ENCODE measurements at places on chromosomes 16 and 17.

DNA sequence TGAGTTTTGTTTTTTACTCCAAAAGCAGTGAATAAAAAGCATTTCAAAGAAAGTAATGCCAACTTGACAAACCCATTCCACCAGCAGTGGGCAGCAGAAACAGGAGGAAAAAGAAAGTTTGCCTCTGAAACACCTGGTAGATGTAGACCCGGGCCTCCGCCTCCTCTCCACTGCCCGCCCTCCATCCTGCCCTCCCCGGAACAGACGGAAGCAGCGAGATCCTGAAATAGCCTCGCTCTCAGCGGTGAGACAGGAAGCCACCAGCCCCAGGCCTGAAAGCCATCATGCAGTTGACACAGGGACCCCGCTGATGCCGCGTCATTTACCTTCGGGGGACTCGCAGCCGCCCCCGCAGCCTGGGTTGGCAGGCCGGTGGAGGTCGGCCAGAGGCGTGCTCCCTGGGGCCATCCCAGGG is 67.8 kb downstream of the C16orf78 start:
- DNase-seq = peak; percentile 65

GRCh38 chr17:6551869-6552531 is 4.4 kb downstream of the PITPNM3 start:
- DNase-seq = no peak

DNA sequence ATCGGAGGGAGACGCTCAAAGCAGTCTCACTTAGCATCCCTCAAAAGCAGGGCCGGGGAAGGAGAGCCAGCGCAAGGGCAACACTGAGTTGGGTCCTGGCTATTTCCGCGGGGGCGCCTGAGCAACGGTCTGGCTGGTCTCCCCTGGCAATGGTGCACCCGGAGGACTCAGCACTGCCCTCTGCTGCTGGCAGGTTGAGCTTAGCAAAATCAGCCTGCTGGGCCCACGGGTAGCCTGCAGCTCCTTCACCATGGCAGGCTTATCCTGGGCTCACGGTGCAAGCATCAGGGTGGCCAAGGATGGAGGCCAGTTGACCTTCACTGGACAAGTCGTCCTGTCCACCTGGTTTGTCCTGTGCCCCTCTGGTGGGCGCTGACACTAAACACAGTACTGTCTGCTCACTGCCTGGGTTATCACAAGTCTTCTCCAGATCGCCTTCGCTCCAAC is 14.4 kb upstream of the ALDH3A1 start:
- DNase-seq = peak; percentile 17

DNA sequence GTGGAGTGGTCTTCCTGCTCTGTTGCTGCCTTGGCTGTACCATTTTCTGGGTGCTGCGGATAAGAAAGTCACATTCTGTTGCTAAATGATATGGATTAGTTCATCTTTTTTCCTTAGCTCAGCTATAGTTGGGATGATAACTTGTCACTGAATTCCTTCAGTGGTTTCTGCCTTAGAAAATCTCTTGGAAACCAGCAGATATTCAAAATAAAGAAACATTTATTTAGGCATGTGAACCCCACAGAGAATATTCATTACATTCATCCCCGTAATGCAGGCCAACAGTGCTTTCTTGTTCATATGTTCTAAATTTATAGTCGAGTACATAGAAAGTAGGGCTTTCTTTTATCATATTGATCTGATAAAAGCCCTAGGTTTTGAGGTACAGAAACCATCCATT is 151.3 kb downstream of the CYB561 start:
- no peak for DNase-seq

DNA sequence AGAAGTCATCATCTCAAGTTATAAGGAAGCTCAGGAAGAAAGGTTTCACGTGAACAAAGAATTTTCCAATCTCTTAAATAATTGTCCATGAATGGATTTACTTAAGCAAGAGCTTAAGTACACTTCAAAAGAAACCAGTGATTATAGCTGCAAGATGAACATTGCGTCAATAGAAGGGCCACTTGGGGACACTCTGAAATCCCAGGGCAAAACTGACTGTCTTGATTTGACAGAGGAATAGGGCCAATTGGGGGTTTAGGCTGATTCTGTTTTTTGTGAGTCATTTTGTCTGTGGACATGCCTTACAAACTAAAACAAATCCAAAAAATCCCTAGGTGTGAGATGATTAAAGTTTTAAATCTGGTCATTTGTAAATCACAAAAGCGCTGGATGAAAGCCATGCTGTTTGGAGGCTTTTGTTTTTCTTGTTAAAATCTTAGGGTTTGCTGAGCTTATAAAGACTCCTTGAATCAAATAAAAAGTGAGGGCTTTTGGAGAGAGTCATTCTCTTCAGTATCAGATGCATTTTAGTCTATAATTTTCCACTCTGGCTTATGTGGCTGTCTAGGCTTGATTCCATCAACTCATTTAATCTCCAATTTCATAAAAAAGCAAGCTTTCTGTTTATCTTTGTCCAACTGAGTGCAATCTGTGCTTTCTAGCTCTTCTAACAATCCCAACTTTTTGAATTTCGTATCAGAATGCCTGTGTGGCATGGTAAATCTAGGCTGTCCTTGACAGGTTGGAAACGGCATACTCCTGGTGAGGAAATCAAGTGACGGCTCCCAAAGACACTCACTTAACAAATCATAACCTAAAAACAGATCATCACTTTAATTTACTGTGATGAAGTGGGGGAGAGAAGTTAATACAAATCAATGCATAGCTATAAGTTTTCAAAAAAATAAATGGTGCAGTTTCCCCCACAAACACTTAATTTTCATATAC is 98.2 kb upstream of the SOX9 start:
- no peak for DNase-seq

DNA sequence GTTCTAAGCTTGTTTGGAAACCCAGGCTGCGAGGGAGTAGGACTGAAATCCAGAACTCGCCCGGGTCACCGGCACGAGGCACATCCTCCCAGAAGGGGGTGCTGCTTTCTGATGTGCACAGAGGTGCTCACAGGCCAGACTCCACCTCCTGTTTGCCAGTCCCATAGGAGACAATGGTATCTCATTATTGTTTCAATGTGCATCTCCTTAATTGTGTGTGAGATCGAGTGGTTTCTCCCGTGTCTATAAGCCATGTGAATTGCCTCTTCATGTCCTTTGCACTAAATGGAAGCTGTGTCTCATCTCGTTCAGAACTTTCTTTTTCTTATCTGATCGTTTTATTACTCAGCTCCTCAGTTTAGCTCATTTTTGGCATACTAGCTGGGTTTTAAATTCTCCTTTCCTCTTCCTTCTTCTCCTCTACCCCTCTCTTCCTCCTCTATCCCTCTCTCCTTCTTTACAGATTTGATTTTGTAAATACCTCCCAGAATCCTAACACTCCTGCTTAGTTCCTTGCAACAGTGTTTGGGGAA is 32.1 kb upstream of the PRKCB start:
- peak; percentile 62 for DNase-seq

DNA sequence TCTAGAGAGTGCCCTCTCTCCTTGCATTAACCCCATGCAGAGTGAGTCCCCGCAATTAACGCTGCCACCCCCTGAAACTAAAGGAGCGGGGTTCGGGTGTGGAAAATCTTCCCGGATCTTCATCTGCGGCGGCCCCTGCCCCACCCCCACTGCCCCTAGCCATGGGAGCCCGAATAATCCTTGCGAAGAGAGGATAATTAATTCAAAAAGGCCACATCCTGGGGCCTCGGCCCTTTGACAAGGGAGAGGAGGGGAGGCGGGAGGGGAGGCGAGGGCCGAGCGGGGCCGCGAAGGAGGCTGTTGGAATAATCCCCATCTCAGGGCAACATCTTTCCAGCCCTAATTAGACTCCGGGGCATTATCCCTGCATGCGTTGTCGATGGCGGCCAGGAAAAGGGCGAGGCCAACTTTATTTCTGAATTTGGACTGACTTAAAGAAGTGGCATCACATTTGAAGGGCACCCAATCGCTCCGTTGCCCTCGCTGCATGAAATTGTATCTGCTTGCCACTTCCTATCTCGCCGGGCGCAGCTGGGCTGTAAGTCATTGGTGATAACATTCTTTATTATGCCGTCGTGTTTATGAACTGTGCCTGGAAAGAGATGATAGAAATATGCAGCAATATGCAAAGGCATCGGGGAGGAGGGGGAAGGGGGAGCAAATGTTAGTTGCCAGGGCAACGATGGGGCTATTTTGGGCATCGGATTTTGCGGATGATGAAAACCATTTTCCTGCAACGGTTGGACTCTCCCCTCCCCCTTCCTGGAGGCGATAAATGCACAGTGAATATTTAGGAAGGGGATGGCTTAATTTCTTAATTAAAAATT is 387.1 kb upstream of the TNRC6C start:
- DNase-seq = no peak

GRCh38 chr17:39597372-39598046 is 10.2 kb downstream of the NEUROD2 start:
- no peak for DNase-seq

GRCh38 chr17:34424814-34425491 is 61.9 kb upstream of the CCL1 start:
- DNase-seq = no peak

DNA sequence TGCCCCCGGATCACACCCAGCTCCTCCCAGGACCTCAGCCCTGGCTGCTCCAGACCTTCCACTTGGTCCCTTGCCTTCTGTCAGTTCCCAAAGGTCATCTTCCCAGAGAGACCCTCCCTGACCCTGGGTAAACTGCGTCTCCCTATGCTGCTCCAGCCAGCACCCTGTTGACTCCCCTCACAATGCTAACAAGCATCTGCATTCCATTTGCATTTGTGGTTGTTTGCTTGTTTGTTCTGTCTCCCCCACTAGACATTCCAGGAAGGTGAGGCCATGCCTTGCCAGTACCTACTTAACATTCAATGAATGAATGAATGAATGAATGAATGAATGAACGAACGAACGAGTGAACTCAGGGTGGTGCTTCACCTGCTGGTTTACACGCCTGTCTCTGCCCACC is 171.2 kb downstream of the WSCD1 start:
- no peak for DNase-seq

GRCh38 chr17:48642059-48642842 is 16.1 kb upstream of the HOXB9 start:
- no peak for DNase-seq

GRCh38 chr16:88479793-88480760 is 27.0 kb downstream of the ZFPM1 start:
- no peak for DNase-seq

- DNase-seq = no peak
Observed at GRCh38 chr16:57773019-57773418, 29.3 kb downstream of the KIFC3 start.

DNA sequence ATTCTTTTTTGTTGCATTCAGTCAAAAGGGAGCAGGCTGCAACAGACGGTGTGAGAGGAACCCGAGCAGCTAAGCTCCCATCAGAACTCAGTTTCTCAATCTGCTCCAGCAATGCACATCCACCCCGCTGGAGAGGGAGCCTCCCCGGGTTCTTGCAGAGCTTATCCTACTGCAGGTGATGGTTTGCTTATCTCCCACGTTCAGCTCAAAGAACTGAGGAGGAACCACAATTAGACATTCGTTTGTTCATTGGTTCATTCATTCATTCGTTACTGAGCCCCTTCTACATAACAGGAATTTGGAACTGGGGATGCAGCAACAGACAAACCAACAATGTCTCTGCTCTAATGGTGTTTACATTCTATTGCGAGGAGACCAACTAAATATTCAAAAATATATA is 22.2 kb upstream of the ALOX15 start:
- DNase-seq = no peak

GRCh38 chr17:31663576-31663975 is 195.5 kb downstream of the COPRS start:
- DNase-seq = no peak

- DNase-seq = no peak
Observed at GRCh38 chr17:1108478-1108764, 71.4 kb downstream of the ABR start.

DNA sequence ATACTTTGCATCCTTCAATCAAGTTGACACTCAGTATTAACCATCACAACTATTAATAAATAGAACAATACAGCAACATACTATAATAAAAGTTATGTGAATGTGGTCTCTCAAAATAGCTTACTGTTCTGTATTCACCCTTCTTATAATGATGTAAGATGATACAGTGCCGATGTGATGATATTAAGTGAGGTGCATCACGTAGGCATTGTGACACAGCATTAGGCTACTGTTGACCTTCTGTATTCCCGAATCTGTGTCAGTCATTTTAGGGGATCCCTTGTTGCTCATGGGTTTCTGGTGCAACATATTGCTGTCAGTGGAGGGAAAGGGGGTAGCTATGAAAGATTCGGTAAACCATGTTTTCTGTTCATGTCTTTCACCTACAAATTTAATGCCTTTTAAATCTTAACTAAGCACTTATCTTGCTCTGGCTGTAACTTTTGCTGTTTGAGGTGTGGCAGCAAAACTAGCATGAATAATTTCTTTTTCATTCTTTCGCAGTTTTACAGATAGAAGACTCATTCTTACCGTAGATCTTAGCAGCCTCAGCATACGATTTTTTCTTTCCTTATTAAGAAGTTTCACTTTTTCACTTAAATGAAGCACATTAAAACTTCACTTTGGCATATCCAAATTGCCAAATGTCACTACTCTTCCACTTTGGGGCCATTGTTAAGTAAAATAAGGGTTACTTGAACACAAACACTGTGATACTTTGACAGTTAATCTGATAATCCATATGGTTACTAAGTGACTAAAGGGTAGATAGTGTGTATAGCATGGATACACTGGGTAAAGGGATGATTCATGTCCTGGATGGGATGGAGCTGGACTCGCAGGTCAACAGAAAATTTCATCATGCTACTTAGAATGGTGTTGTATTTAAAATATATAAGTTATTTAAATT is 29.6 kb downstream of the NFAT5 start:
- no peak for DNase-seq

- DNase-seq = peak; percentile 5
Observed at GRCh38 chr16:15907863-15908478, 19.6 kb upstream of the CEP20 start.

DNA sequence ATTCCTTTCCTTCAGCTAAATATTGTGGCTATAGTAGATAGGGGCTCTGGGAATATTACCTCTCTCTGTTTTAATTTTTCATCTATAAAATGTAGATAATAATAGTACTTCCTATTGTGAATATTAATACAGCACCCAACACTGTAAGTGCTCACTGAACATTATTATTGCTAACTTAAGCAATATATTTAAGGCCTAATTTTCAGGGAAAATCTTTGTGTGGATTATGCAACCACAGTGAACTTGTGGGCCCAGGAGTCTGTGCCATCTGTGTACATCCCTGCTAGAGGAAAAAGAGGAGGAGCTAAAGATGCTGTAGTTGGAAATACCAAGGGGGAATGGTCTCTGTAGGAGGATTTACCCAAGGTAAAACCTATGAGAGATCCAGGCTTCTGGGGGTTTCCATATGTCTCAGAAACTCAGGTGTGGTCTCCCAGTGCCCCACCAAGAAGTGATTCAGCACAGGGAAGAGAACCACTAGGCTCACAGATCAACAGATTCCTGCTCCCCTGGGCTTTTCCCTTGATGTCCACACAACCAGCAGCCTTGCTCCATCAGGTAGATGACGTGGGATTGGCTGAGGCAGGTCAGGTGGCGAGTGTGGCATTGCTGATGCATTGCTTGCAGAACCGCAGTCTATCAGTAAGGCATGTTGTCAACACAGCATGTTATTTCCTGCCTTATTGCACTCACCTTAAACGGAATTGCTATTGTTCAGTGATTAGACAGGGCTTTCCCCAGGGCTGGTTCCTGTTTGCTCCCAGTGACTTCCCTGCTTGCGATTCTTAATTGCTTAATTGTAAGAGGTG is 1.6 kb upstream of the N4BP1 start:
- peak; percentile 82 for DNase-seq

Data from activated T-helper 1 cell treated with anti-CD3 and anti-CD28 coated beads, Interleukin-12 subunit alpha, Interleukin-12 subunit beta, Interleukin-2, Interleukin-4 antibody, amounts not matched to agents 30 ng/mL and 10 ng/mL and 1 ng/mL, durations not matched to agents 14 hours and 24 hours and 36 hours (primary cell).